Central memory CD8-positive, alpha-beta T cell (primary cell): ENCODE measurements at places on chromosomes 12 and 14.

- peaks cover 60% of the 10 kb centered on the region for H3K36me3 ChIP-seq
- no peaks in the 10 kb centered on the region for H3K27me3 ChIP-seq
- peak overlapping the region; percentile 37 for H3K27ac ChIP-seq
- no peak overlapping the region for H3K4me3 ChIP-seq
- DNase-seq = no peak
- peaks cover 53% of the 10 kb centered on the region for H3K4me1 ChIP-seq
Measured at GRCh38 chr12:66321435-66321834, 19.1 kb downstream of the HELB start.

DNA sequence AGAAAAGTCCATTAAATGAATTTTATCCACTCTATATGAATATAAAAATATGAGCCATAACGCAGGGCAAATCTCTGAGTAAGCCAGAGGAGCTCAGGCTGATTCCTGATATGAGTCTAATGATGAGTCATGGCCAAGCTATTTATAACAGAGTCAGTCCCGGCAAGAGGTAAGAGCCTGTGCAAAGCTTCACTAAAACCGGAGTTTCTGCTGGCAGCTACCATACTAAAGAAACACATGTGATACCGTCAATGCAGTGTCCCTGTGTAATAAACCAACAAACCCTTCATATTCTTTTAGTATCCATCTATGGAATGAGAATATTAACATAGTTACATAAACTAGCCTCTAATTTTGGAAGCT, 319.4 kb downstream of the KCNC2 start:
- no peak overlapping the region for H3K4me3 ChIP-seq
- H3K27me3 ChIP-seq = no peaks in the 10 kb centered on the region
- no peaks in the 10 kb centered on the region for H3K4me1 ChIP-seq
- no peaks in the 10 kb centered on the region for H3K36me3 ChIP-seq
- no peak for DNase-seq

- no peak overlapping the region for H3K4me3 ChIP-seq
- H3K27ac ChIP-seq = no peak overlapping the region
- no peaks in the 10 kb centered on the region for H3K36me3 ChIP-seq
- DNase-seq = no peak
- no peaks in the 10 kb centered on the region for H3K4me1 ChIP-seq
Measured at GRCh38 chr14:51613416-51613815, 38.3 kb upstream of the FRMD6 start.

DNA sequence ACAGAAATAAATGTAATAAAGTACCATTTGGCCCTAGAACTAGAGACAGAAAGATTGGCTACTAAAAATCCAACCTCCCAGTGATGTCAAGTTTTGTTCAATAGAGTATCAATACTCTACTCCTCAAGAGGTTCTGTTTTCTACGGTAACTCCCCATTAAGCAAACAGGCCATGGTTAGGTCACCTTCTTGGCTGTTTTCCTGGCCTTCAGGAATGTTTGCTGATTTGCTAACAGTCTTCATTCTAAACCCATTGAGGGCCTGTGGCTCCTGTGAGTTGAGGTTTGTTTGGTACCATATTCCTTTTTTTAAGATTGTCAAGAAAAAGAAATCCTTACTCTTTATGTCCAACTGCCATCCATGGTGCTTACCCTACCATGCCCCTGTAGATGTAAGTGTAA, 1022.0 kb upstream of the TMEM132C start:
- H3K27ac ChIP-seq = no peak overlapping the region
- no peaks in the 10 kb centered on the region for H3K4me1 ChIP-seq
- H3K36me3 ChIP-seq = peaks cover 2% of the 10 kb centered on the region
- DNase-seq = no peak
- H3K27me3 ChIP-seq = peaks cover 19% of the 10 kb centered on the region

GRCh38 chr12:103442822-103443221, 52.9 kb downstream of the C12orf42 start:
- H3K4me3 ChIP-seq = no peak overlapping the region
- H3K4me1 ChIP-seq = peaks cover 12% of the 10 kb centered on the region
- peaks cover 4% of the 10 kb centered on the region for H3K36me3 ChIP-seq
- no peak for DNase-seq
- H3K27ac ChIP-seq = peak overlapping the region; percentile 87
- no peaks in the 10 kb centered on the region for H3K27me3 ChIP-seq

DNA sequence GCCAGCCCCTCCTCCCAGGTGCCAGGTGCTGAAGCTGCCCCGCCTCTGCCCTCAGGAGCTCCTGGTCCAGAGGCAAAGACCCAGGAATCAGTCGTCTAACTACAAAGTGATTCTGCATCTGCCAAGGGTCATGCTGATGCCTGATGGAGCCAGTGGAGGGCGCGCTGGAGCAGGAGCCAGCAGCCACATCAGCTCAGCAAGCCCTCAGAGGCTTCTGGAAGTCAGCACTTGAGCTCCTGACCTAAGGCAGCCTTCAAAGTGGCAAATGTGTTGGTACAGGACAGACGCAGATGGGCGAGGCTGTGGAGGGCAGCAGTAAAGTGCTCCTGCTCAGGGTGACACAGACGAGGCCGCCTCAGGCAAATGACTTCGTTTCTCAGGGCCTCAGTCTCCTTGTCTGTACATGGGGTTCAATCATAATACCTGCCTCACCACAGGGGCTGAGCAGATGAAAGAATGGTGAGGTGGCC, 10.9 kb downstream of the C12orf43 start:
- H3K36me3 ChIP-seq = peaks cover 22% of the 10 kb centered on the region
- no peaks in the 10 kb centered on the region for H3K27me3 ChIP-seq
- H3K4me3 ChIP-seq = no peak overlapping the region
- peaks cover 8% of the 10 kb centered on the region for H3K4me1 ChIP-seq
- peak overlapping the region; percentile 91 for H3K27ac ChIP-seq
- DNase-seq = peak; percentile 26

DNA sequence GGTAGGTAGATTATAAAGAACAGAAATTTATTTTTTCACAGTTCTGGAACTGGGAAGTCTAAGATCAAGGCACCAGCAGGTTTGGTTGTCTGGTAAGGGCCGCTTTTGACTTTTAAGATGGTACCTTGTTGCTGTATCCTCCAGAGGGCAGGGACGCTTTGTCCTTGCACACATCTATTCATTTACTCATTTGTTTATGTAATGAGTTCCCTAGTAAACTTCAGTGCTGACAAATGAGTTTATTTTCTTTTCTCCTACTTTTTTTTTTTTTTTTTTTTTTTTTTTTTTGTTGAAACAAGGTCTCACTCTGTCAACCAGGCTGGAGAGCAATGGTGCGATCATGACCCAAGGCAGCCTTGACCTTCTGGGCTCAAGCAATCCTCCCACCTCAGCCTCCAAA, 195.7 kb downstream of the FBXL14 start:
- H3K27ac ChIP-seq = no peak overlapping the region
- no peaks in the 10 kb centered on the region for H3K4me1 ChIP-seq
- H3K27me3 ChIP-seq = no peaks in the 10 kb centered on the region
- no peak overlapping the region for H3K4me3 ChIP-seq
- peaks cover 2% of the 10 kb centered on the region for H3K36me3 ChIP-seq

DNA sequence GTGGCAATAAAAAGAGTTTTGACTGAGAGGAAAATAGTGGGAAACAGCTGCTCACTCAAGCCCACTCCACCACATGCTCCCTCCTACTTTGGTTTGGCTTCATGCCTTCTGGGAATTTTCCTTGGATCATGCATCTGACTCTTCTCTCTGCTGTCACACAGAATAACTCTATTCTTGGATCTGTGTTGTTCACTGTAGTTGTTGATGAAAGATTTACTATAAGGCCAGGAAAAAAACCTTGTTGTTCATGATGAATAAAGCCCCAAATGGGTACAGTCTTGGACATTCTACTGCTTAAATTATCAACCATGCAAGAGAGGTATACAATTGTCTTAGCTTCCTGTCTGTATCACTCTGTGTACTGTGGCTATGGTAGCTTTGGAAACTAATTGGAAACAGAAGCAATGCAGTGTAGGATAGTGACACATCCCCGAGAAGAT, 70.5 kb downstream of the TMX1 start:
- no peaks in the 10 kb centered on the region for H3K36me3 ChIP-seq
- H3K27me3 ChIP-seq = no peaks in the 10 kb centered on the region
- no peak for DNase-seq

GRCh38 chr14:33516898-33517436, 433.9 kb downstream of the EGLN3 start:
- no peaks in the 10 kb centered on the region for H3K27me3 ChIP-seq
- H3K4me3 ChIP-seq = no peak overlapping the region
- no peak for DNase-seq
- no peaks in the 10 kb centered on the region for H3K4me1 ChIP-seq

- peaks cover 51% of the 10 kb centered on the region for H3K27me3 ChIP-seq
- H3K4me1 ChIP-seq = no peaks in the 10 kb centered on the region
- H3K27ac ChIP-seq = no peak overlapping the region
- no peak for DNase-seq
Measured at GRCh38 chr12:12133259-12133658, 62.5 kb downstream of the BCL2L14 start.
